Astrocyte (in vitro differentiated cells and primary cell): ENCODE measurements at places on chromosomes 6 and 20.

- peak; percentile 20 for DNase-seq
These were observed 216.0 kb downstream of the GJA1 start for GRCh38 chr6:121651420-121651819.

DNA sequence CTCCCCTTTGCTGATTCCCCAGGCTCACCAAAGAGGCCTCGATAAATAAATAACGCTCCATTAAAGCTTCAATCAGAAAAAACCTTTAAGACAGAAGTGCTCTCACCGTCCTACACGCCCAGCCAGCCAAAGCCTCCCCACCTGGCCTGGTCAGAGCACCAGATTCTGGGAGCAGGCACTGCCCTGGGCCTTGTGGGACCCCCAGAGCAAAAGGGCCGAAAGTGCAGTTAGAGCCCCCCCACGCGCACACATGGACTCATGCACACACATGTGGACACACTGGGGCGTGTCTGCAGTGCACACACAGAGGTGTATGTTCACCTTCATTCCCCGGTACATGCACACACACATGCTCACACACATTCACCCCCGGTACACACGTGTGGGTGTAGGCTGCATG, 1.9 kb upstream of the NECAB3 start:
- DNase-seq: no peak

DNA sequence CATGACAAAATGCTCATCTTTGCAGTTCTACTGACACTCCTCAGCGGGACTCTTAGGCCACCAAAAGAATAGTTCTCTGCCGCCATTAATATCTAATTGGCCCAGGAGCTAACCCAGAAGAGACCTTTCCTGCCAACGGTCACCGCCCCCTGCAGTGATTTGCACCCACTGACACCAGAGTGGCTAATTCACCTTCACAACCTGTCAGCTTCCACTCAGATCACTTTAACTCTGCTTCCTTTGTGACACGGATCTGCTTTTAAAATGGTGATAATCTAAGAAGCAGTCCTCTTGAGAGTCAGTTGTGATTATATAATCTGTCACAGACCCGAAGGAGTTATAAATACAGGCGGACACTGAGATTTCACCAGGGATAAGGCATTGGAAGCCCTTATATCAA, 172.8 kb downstream of the FRK start:
- no peak for DNase-seq

- DNase-seq: peak; percentile 16
These were observed 37.0 kb upstream of the SAMHD1 start for GRCh38 chr20:36988494-36988966.

- DNase-seq: no peak
These were observed 155.6 kb upstream of the TBX18 start for GRCh38 chr6:84920021-84920420.

GRCh38 chr6:72850040-72850439, 228.2 kb downstream of the KCNQ5 start:
- no peak for DNase-seq

- DNase-seq: peak; percentile 90
These were observed 584.7 kb downstream of the RFPL4B start for GRCh38 chr6:112931832-112932231.

- DNase-seq: no peak
These were observed 24.0 kb upstream of the SERINC1 start for GRCh38 chr6:122495612-122496011.

GRCh38 chr6:127382413-127382812, 39.0 kb upstream of the ECHDC1 start:
- no peak for DNase-seq

DNA sequence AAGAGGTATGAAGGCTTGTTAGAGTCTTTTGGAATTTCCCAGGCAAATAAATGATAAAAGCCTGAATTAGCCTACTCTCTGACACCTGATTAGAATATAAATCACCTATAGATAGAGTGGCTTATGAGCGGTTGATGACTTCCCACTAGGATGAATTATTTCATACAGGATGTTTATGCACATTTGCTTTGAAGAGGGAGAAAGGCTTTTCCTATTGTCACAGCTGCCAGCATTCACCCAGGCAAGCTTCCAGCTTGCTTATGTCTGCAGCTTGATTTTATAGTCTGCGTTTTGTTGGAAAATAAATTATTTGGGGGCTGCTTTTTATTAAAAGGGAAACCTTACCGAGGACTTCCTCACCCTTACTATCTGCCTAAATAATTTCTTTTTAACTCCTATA, 51.3 kb upstream of the EIF2S2 start:
- no peak for DNase-seq

GRCh38 chr6:31791324-31792089, 4.0 kb downstream of the VARS1 start:
- DNase-seq: no peak

- peak; percentile 49 for DNase-seq
These were observed at the start of gene HFE for GRCh38 chr6:26087284-26088115. Gene HFE, plus strand, starts transcription at chr6:26087429. Its CDS starts 12 bp downstream, at chr6:26087441.

DNA sequence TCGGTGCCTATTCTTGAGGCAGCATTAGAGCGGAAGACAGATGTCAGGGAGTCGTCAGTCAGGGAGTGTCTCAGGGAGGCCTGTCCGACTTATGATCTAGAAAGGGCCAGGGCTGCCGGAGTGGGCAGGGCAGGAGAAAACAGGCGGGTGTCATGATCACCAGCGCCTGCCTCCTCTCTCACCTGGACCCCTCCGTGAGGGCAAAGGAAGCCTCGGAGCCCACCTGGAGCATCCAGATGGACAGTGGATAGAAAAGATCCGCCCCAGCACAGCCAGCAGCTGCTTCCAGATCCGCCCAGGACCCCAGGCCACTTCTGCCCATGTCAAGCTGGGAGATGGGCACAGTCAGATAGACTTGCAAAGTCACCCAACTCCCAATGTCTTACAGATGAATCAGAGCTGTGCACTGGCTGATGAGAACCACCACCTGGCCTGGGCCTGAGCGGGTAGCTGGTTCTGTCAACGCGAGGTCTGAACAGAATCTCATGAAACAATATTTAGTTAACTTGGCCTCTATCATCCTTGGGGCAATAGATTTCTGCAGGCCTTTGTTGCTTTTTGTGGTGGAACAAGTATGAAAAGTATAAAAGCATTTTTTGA, 22.2 kb downstream of the PSMG4 start:
- peak; percentile 40 for DNase-seq

DNA sequence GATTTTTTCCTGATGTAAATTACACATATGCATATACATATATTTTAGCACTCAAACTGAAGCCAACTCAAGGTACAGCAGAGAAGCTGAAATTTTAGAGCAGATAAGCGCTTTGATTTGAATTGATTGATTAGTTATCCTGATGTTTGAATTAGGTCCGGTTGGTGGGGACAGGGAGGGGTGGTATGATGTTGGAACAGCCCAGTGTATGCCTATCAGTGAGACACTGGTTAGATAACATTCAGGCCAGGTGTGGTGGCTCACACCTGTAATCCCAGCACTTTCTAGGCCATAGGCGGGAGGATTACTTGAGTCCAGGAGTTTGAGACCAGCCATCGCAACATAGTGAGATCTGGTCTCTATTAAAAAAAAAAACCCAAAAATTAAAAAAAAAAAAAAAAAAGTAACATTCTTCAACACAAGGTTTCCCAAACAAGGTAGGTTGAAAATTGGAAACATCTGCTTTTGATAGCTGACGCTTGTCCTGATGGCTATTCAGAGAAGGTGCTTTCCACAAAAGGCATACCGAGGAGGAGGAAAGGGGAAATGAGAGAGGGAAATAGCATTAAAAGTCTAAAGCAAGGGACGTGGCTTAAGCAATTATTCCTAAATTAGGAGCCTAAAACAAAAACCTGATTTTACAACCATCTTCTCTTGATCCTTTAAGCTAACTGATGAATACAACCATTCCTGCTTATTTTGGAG, 288.4 kb upstream of the JARID2 start:
- no peak for DNase-seq

DNA sequence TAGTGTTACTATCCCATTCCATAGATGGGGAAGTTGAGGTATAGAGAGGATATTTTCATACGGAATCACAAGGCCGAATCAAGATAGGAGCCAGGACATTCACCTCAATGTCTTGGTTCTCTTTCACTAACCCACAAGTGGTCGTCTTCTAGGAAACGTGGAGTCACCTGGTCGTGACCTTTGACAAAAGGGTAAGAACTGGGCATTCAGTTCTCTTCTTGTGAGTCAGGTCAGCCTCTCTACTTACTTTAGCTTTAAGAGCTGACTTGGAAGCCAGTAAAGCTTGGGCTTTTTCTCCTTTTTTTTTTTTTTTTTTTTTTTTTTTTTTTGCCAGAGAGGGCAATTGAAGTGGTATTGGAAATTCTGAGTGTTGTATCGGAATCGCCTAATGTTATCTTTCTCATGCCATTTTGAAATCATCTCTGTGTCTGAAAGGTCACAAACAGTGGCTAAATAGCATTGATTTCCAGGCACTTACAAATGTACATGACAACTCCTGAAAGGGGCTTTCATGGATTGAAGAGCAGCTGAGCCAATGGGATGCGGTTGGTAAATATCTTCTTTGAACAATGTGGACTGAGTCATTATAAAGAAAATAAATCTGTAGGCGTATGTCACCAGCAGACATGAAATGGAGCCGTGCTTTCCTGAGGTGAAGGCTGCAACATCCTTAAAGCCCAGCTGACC, 356.9 kb downstream of the KIF16B start:
- DNase-seq: no peak

DNA sequence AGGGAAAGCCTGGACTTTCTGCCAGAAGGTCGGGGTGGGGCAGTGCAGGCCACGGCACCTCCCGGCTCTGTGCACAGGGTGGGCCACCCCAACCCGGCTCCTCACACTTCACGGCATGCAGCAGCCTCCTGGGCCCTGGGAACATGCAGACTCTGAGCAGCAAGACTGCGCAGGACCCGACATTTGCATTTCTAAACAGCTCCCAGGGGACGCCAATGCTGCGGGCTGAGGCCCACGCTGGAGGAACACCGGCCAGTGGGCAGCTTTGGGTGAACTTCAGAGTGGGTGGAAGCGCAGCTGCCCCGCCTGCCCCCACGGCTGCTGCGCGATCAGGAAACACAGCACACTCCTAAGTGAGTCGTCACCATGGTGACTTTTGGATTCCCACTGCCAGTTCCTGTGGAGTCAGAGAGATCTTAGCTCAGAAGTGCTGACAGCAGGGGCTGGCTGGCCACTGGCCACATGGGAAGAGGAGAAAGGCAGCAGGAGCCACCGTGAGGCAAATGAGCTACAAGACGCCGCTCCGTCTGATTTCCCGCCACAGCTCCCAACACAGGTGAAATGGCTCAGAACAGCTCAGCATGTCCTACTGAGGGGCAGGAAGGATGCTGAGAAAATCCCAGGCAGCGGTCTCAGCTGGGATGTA, 52.1 kb downstream of the RNASET2 start:
- DNase-seq: peak; percentile 16

DNA sequence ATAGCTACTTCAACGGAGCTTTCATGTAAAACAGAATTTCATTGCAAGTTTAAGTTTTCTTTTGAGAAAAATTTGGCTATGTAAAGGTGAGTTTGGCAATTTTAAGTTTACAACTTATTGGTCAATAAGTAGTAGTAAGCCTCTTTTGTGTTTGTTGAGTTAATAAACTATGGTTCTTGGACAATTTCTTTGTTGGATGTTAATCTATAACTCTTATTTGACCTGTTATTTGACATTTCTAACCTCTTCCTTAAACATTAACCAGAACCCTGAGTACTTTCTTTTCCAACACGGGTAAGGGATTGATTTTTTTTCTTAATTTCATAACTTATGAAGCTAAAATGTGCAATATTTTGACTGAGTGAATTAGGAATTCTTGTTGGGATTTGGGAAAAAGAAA, 354.4 kb downstream of the PRKN start:
- no peak for DNase-seq

DNA sequence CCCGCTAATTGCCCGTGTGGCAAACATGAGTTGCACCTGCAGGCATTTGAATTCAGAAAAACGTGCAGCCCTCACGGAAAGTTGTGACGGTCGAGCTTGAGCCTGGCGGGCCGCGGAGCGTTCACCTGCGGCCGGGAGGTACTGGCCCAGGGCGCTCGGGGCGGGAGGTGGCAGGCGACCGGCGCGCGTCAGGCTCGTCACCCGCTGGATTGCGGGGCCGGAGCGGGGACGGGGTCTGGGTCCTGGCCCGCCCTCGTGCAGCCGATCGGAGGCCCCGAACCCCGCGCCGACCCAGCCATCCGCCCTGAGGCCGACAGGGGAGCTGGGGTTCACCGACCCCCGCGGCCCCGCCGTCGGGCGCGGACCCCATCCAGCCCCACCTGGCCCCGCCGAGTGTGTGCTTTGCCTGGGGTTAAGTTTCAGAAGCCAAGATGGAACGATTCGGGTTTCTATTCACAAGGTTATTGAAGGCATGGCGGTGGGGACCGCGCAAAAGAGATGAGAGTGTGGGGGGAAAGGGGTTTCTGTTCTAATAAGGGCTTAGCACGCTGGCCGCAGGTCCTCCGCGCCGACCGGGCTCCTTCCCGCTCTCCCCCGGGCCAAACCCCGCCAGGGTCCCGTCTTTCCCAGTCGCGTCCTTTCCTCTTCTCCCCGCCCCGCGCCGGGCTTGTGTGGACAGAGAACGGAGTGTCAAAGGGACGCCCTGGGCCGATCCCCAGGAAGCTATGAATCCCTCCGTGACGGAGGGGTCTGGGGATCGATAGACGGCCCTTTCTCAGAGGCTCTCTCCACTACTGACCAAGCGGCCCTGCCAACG, 1.6 kb upstream of the HEY2 start:
- no peak for DNase-seq

DNA sequence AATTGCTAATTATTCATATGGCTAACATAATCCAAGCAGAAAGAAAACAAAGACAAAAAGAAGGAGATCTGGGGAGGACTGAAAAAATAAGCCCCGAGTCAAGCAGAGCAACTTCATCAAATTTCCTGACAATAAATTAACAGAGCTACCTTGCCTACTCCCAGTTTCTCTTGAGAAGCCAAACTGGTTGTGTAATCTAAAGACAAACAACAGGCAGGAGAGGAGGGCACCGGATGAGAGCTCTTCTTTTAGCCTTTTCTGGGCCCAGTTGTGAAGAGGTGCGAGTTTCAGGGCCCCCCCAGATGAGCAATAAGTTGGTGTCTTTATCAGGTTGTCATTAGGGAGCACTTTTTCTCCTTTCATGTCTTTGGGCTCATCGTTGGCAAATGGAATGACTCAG, 197.1 kb upstream of the PCSK2 start:
- peak; percentile 11 for DNase-seq

GRCh38 chr6:40359808-40360207, 227.4 kb downstream of the LRFN2 start:
- DNase-seq: no peak
